ENCODE measurements at places on chromosomes 13 and 19.

DNA sequence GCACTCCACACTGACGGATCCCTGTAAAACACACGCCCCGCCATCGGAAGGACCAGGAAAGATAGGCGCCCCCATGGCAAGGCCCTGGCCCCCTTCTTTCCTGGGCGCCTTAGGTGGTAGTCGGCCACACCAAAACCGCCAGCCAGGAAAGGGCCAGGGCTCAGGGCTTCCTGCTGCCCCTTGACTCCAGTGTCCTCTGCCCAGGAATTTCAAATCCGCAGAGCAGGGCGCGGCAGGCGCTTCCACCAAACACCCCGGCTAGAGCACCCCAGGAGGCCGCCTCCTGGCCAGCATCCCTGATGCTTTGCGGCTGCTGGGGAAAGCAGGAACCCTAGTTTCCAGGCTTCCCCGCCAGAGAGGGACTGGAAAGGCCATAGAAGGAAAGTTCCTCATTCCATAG is 57.5 kb downstream of the ZNF726 start:
- DNase-seq, result no peak

GRCh38 chr19:14112809-14113385 is 4.7 kb downstream of the PRKACA start:
- no peak for DNase-seq

GRCh38 chr13:44652962-44653660 is 77.0 kb upstream of the TSC22D1 start:
- peak; percentile 7 for DNase-seq

DNA sequence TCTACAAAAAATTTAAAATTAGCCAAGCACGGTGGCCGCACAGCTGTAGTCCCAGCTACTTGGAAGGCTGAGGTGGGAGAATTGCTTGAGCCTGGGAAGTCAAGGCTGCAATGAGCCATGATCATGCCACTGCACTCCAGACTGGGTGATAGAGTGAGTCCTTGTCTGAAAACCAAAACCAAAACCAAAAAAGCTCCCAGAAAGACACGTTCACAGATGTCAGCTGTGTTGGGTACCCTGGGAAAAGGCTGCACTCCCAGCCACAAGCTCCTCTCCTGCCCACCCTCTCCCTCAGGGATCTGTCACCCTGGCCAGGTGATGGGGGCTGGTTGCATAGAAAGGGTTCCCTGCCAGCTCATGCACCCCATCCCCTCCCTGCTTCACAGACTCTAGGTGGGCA is 53.3 kb downstream of the RNF6 start:
- no peak for DNase-seq

DNA sequence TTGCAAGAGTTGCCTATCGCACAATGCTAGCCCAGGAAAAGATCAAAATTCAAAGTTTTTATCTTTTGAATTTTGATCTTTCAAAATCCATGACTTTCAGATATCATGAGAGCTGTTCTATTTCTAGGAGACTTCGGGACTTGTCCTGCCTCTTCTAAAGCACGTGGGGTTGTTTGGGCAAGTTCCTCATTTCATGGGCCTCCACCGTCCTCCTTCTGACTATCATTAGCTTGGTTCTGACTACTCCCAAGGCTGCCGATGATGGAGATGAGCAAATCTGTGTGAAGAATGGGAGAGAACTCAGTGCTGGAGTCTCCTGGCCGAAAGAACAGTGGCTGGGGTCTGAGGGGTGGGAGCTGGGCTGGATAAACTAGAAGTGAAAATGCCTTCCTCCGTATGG is 86.5 kb downstream of the COL4A1 start:
- no peak for DNase-seq

- DNase-seq, result no peak
Measured at GRCh38 chr13:27643334-27644132, 21.8 kb downstream of the POLR1D start.

- DNase-seq, result no peak
Measured at GRCh38 chr19:39679056-39679790, 23.5 kb downstream of the LGALS16 start.

GRCh38 chr19:39411081-39411831 is 1.2 kb upstream of the PLEKHG2 start:
- no peak for DNase-seq

- no peak for DNase-seq
Measured at GRCh38 chr19:1262623-1263123, 6.5 kb upstream of the CIRBP start.

DNA sequence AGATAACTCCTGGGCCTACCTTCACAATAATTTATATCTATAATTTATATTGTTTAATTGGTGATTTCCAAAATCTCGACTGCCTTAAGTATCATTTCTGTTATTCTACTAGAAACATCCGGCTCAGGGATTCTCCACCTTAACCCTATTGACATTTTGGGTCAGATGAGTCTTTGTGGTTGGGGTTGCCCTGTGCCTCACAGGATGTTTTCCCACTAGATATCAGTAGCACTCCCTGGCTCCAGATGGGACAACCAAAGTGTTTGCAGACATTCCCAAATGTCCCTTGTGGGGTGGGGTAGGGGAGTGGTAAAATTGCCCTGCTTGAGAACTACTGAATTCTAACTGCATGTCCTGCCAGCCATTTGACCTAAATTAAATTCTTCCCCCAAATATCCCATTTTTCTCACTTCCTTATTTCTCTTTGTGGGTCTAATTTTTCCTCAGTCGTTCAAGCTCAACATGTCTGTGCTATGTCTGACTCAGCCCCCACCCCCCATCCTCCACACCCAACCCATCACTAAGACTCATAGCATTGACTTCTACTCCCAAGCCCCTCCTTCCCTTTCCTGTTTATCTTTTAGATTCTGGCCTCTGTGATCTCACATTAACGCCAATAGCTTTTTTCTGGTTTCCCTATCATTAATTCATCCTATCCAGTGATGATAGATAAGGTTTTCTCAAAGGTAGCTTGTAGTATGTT is 545.1 kb downstream of the EFNB2 start:
- no peak for DNase-seq

DNA sequence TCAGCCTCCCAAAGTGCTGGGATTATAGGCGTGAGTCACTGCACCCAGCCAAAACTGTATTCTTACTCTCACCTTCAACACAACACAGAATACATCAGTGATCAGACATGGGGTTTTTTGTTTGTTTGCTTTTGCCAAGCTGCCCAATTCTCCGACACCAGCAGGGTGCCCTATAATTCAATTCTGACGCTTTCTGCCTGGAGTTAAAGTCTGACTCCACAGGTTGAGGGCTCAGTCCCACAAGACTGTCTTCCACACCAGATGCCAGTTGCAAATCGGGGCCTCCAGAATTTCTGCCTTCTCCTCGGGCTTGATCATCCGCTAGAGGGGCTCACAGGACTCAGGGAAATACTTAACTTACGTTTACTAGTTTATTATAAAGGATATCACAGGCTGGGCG is 22.1 kb downstream of the FBN3 start:
- DNase-seq, result no peak

DNA sequence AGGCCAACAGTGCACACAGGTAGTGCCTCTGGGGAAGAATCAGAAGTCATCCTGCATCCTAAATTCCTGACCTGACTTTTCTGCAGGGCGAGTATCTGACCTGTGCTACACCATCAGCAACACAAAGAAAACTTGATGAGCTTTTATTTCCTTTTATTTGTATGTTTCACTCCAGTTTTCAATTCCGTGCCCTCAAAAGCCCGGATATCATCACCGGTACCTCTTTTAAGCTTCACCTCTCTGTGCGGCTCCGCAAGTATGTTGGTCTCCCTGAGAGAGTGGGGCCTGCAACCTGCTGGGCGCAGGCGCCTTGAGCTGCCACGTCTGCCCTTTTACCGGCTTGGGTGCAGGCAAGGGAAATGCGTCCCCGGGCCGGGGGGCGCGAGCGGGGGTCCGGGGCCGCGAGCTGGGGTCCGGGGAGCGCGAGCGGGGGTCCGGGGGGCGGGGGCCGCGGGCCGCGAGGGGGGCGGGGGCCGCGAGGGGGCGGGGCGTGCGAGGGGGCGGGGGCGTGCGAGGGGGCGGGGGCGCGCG is 4.3 kb upstream of the DUXA start:
- peak; percentile 63 for DNase-seq

Data from BE2C (cell line).